COR-L47 (cell line): ENCODE measurements at places on chromosomes 11 and 22.

DNA sequence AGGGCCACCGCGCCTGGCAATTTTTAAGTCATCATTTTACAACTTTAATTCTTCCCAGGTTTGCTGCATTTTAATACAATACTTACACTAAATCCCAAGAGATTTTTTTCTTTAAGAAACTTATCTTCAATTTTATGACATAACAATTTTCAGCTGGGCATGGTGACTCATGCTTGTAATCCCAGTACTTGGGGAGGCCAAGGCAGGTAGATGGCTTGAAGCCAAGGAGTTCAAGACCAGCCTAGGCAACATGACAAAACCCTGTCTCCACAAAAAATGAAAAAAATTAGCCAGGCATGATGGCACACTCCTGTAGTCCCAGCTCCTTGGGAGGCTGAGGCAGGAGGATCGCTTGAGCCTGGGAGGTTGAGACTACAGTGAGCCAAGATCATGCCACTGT lies 38.8 kb downstream of the CLDN25 start:
- DNase-seq, result no peak

DNA sequence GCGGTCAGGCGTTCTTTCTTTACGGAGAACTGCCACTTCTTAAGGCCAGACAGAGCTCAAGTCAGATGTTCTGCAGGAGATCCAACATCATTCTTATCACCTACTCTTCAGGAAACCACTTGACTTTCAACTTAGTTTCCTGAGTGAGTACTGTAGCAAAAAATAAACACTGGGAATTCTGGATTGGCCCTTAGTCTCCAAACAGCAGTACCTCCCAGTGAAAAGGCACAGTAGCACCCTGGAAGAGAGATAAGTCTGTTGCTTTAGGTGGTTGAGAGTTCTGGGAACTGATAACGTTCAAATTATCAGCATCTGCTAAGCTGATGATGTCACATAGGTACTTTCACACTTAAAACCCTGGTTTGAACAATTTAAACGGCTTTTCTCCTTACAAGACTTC lies 971.8 kb upstream of the TENM4 start:
- DNase-seq, result no peak

- DNase-seq, result no peak
Observed at GRCh38 chr11:83726316-83726715, 440.1 kb upstream of the CCDC90B start.

DNA sequence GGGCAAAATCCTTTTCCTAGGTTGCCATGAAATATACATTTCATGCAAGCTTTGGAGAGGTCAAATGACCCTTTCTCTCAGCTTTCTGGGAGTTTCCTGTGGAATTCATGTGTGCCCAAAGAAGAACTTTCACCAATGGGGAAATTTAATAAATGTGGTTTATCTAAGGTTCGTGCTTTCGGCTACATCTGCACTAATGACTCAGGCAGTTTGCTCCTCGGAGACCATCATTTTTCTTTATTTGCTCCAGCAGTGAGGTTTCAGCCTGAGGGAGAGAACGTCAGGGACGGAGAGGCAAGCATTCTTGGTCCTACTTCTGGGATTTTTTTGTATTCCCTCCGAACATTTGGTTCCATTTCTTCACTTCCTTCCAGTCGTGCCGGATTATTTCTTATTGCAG lies 85.2 kb downstream of the FLI1 start:
- DNase-seq, result no peak

GRCh38 chr11:70942593-70942992 lies 309.8 kb downstream of the SHANK2 start:
- DNase-seq, result no peak

DNA sequence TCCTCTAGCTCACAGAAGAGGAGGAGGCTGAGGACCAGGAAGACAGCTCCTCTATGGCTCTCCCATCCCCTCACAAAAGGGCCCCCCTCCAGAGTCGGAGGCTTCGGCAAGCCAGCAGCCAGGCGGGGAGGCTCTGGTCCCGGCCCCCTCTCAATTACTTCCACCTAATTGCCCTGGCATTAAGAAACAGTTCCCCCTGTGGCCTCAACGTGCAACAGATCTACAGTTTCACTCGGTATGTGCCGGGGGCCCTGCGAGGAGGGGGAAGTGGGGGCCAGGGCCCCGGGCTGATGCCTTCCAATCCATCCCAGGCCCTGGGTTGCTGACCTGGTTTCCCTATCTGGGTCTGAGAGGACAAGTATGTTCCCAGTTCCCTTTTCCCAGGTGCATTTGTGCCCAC lies 7.9 kb downstream of the FOXR1 start:
- no peak for DNase-seq

DNA sequence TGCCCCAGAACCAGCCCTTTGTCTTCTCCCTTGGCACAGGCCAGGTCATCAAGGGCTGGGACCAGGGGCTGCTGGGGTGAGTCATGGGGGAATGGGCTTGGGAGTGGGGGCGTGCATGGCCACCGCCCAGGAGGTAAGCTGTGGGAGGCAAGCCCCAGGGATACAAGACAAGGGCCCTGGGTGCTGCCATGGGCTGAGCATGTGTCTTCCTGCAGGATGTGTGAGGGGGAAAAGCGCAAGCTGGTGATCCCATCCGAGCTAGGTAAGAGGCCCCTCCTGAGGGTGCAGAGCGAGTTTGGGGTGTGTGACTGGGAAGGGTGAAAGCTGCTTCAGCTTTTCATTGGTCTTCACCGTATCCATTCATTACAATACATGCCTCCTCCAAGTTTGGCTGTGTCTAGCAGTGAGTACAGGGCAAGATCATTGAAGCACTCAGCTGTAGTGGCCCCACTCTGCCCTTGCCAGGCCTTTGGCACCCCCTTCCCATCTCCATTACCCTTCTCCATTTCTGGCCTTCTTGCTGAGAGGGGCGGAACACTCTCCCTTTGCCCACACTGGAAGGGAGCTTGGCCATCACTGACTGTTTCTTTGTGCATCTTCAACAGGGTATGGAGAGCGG lies 2.5 kb downstream of the FKBP2 start:
- no peak for DNase-seq

GRCh38 chr11:88552379-88553062 lies 215.0 kb upstream of the CTSC start:
- no peak for DNase-seq

DNA sequence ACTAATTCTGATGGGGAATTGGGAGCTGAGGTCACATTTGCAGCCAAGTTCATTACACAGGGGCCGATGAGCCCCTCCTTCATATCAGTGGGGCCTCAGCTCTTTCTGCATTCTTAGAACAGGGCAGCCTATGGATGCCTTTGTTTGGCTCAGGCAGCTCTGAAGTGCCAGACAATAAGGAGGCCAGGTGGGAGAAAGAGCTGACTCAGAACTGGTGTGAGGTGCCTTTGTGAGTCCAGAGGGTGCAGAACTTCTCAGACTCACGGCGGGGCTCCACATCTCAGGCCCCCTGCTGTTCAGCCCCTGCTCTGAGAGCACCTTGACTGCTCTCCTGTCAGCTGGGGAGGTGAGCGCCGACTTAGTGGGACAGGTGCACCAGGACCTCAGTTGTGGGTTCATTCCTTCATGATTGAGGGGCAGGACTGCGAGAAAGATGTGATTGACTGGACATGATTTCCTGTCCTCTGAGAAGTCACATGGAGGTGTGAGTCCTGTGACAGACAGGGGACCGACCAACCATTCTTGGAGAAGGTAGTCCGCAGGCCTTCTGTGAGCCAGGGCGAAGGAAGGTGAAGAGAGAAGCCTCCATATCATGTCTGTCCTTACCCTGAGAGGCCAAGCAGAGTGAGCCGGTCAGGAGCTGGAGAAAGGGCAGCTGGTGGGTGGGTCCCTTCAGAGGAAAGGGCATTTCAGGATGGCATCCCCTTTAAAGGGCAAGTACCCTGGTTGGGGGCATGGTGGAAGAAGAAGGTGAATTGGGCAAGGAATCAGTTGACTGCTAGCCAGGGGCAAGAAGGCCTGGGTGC lies 245.0 kb upstream of the TBCEL start:
- DNase-seq, result no peak

GRCh38 chr22:46370584-46371291 lies 35.2 kb downstream of the TRMU start:
- no peak for DNase-seq

- DNase-seq, result no peak
Observed at GRCh38 chr22:37467391-37467955, 18.7 kb downstream of the MFNG start.

- no peak for DNase-seq
Observed at GRCh38 chr11:72195518-72196270, 3.8 kb downstream of the FOLR1 start.

DNA sequence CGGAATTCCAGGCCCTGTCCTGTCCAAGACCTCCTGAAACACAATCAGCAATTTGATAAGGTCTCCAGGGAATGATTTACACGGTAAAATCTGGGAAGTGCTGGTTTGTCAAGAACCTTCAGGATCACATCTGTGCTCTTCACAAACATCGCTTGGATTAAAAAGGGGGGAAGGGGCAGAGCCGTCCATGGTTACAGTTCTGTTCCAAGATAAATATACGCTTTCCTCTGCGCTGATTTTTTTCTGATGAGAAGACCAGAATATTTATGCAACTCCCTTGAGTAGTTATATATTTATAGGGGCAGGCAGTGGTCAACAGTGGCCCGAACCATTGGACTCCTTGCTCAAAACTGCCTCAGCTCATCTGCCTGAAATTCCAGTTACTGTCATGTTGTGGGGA lies 9.2 kb upstream of the APOL5 start:
- no peak for DNase-seq

DNA sequence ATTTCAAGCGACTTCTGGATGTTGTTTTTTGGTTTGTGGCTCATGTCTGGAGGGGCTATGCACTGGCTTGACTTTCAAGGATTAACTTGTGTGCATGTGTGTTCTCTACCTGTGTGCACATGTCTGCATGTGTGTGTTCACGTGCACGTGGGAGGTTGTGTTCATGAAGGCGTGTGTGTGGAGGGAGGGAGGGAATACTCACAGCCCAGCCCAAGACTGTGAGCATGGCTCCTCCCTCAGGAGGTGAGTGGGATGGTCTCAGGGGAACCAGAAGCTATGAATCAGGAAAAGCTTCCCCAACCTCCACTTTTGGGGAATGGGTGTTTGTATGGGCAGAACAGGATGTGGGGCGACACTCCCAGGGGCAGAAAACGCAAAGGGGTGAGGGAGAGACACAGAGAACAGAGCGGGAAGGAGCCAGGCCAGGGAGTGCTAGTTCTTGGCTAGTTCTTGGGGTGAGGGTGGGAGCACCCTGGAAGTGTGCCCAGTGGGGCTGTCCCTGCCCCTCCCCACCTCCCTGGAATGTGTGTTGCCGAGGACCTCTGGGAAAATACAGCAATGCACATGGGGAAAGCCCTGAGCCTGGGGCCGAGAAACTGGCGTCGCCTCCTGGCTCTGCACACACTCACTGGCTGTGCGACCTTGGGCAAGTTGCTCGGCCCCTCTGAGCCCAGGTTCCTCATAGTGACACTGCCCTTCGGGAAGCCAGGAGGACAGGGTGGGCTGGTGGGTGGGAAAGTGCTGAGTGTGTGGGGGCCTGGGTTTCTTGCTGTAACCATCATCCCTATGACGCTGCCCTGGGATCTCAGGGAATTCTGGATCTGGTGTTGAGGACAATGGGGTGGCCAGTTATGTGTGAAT lies 16.9 kb upstream of the ALX4 start:
- no peak for DNase-seq

GRCh38 chr11:91163619-91164451 lies 941.0 kb upstream of the CHORDC1 start:
- DNase-seq, result peak; percentile 68

GRCh38 chr11:76808171-76808570 lies 25.0 kb downstream of the TSKU start:
- DNase-seq, result no peak

DNA sequence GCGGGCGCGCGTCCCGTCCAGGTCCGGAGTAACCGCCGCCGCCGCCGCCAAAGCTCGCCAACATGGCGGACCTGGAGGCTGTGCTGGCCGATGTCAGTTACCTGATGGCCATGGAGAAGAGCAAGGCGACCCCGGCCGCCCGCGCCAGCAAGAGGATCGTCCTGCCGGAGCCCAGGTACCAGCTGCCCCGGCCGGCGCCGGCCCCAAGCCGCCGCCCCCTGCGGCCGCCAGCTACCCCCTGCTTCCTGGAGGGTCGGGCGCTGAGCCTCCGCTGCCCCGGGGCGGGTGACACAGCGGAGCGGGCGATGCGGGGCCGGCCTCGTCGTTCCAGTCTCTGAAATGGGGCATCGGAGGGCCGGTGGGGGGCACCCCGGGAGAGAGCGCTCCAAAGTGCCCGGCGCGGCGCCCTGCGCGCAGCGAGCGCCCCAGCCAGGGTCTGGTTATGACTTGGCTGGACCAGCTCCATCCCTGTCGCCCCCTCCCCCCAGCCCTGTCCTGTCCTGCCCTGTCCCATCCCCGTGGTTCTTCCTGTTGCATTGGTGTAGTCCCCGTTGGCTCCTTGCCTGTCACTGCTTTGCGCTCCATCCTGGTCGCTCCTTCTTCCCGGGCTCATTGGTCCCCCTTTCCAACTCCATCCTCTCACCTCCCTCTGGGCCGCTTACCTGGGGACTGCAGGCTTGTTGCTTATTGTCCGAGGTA lies 653 bp downstream of the GRK3 start:
- DNase-seq, result peak; percentile 3

DNA sequence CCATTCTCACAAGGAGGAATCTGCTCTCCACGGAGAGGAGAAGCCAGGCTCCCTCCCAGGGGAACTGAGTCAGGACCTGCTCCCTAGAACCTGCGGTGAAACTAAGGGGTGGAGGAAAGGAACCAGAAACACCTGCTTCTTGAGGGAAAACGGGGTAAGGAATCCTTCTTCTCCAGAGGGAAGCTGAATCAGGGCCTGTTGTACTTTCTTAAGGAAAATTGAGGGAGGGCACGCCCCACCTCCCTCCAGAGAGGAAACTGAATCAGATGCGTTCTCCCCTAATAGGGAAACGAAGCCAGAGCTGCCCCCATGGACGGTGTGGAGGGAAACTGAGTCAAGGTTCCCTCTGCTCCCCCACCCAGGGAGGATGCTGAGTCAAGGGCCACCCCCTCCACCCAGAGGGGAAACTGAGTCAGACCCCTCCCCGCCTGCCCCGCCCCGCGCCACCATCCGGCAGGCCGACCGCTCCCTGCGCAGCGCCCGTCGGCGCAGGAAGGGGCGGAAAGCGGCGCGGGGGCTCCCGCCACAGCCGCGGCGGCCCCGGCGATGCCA lies 393 bp downstream of the RELA start:
- DNase-seq, result no peak

DNA sequence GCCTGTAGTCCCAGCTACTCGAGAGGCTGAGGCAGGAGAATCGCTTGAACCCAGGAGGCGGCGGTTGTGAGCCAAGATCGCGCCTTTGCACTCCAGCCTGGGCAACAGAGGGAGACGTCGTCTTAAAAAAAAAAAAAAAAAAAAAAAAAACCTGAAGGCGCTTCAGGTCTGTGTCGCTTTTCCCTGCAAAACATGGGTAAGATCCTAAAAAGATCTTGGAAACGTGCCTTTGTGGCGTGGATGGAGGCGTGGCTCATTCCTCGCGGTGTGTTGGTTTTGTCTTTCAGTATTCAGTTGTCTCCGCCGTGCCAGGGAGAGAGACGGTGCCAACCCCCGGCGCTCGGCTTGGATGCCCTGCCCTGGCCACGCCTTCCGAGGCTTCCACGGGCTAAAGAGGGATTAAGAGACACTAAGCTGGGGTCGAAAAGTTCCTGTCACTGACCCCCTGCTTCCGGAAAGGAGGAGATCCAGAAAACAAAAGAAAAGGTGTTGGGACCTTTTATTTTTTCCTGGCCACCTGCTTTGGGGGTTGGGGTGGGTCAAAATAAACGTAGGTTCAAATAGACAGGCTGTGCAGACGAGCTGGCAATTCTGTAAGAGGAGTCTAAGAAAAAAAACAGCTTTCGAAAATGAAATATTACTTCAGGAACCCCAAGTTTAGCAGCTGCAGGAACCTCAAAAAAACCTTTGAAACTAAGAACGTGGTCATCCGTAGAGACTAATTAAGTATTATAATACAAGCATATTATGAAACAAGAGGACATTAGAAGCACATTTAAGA lies 1.1 kb upstream of the SLC35F2 start:
- DNase-seq, result peak; percentile 54

GRCh38 chr11:131658414-131658813 lies 288.0 kb downstream of the NTM start:
- DNase-seq, result no peak
